Activated naive CD4-positive, alpha-beta T cell treated with anti-CD3 and anti-CD28 coated beads for 36 hours (primary cell): ENCODE measurements at places on chromosomes 2 and 18. TPM values are rescaled to one million over a fixed set of nuclear protein-coding genes. Genes with fewer than 3 reads are reported as not detected.

The C2orf69 gene
- total RNA-seq: 20.6 TPM

The IL37 gene
- not detected for total RNA-seq

The BCL2L11 gene
- total RNA-seq: 11.5 TPM

The CFAP65 gene
- not detected for total RNA-seq

The KIAA2012 gene
- total RNA-seq: not detected

The CRYGC gene
- total RNA-seq: not detected

The MAP3K19 gene
- total RNA-seq: not detected

The TMEM237 gene
- total RNA-seq: 16.9 TPM

DNA sequence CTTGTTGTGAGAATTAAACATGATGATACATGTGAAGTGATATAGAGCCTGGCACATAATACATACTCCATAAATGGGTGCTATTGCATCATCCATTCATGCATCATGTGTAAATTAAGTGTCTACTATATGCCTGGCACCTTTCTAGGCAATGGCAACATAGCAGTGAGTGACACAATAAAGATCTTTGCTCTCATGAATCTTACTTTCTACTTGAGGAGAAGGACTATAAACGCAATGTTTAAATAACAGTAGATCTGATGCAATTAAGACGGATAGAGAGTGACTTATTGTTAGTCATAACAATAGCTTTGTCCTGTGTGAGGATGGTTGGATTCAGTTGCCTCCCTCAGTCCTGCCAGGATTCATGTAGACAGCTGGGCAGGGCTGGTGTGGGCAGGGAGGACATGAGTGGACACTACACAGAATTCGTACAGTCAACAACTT lies 88.4 kb upstream of the NPAS2 start:
- no peak for DNase-seq
- H3K36me3 ChIP-seq: no peaks in the 10 kb centered on the region
- no peaks in the 10 kb centered on the region for H3K27me3 ChIP-seq
- H3K27ac ChIP-seq: no peak overlapping the region

DNA sequence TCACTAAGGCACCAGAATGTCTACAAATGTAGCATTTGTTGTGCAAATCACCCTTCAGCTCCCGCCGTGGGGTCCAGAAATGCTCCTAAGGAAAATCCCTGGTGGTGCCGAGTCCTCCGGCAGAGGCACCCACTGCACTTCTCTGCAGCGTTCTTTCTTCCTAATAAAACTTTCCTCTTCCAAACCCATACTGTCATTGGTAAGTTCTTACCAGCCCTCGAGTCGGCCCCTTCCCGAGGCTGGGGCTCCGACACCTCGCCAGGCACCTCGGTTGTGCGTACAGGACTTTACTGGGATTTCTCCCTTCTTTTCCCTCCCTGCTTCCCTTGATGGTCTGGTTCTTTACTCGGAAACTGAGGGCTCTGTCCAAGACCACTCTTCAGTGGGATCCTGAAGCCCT lies 10.3 kb upstream of the AGXT start:
- H3K4me1 ChIP-seq: no peaks in the 10 kb centered on the region
- H3K36me3 ChIP-seq: no peaks in the 10 kb centered on the region
- H3K27me3 ChIP-seq: no peaks in the 10 kb centered on the region
- no peak for DNase-seq
- H3K27ac ChIP-seq: no peak overlapping the region
- H3K4me3 ChIP-seq: no peak overlapping the region

DNA sequence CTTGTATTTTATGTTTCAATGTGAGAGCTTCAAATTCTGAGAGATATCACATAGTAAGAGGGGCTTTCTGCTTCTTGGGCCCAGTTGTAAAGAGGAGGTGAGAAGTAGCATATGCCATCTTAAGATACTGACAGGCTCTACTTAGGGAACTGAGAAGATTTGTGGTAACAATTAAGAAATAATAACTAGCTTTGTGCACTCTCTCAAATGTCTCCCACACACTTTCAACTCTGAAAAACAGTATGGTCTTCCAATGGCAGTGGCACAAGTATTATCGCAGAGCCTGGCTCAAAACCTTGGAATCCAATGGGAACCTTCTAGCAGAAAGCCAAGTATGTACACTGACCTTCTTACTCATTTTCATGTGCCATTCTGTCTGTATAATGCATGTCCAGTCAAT lies 80.3 kb upstream of the FAM237A start:
- no peak overlapping the region for H3K4me3 ChIP-seq
- H3K27me3 ChIP-seq: peaks cover 4% of the 10 kb centered on the region
- no peaks in the 10 kb centered on the region for H3K36me3 ChIP-seq
- no peak overlapping the region for H3K27ac ChIP-seq
- H3K4me1 ChIP-seq: peaks cover 13% of the 10 kb centered on the region

GRCh38 chr2:177599139-177599688 lies 206.6 kb downstream of the AGPS start:
- no peaks in the 10 kb centered on the region for H3K4me1 ChIP-seq
- no peaks in the 10 kb centered on the region for H3K36me3 ChIP-seq
- no peak overlapping the region for H3K27ac ChIP-seq
- no peak for DNase-seq
- H3K27me3 ChIP-seq: no peaks in the 10 kb centered on the region
- no peak overlapping the region for H3K4me3 ChIP-seq

- H3K4me1 ChIP-seq: no peaks in the 10 kb centered on the region
- no peaks in the 10 kb centered on the region for H3K27me3 ChIP-seq
- H3K36me3 ChIP-seq: no peaks in the 10 kb centered on the region
- no peak for DNase-seq
- no peak overlapping the region for H3K4me3 ChIP-seq
- H3K27ac ChIP-seq: no peak overlapping the region
Measured at GRCh38 chr2:183995632-183996031, 602.7 kb upstream of the ZNF804A start.

DNA sequence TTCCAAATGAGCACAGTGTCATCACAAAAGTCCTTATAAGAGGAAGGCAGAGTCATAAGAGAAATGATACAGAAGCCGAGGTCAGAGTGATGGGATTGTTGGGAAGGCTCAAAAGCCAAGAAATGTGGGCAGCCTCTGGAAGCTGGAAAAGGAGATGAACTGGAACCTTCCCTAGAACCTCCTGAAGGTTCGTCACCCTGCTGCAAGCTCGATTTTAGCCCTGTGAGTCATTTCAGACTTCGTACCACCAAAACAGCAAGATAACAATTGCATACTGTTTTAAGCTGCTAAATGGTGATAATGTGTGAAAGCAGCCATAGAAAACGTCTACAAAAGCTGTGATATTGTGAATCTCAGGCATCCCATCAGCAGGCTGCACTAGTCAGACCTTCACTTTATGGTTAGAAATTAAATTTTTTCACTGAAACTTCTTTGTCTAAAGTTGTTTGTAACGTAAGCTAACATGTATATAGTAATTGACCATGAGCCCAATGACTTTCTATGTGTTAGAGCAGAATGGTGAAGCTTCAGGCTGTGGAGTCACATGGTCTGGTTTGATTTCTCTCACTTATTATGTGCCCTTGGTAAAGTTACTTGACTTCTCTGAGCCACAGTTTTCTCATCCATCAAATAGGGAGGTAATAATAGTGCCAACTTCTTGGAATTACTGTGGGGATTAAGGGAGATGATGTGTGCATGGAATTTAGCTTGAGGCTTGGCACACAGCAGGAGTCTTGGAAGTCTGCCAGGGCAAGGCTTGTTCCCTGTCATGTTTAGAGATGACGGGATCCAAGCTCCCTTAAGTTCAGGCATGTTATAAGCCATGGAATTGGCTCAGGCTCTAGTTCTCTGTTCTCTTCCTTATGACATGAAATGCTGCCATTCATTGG lies 132.0 kb upstream of the CCDC195 start:
- H3K4me3 ChIP-seq: no peak overlapping the region
- no peaks in the 10 kb centered on the region for H3K27me3 ChIP-seq
- peaks cover 66% of the 10 kb centered on the region for H3K36me3 ChIP-seq

DNA sequence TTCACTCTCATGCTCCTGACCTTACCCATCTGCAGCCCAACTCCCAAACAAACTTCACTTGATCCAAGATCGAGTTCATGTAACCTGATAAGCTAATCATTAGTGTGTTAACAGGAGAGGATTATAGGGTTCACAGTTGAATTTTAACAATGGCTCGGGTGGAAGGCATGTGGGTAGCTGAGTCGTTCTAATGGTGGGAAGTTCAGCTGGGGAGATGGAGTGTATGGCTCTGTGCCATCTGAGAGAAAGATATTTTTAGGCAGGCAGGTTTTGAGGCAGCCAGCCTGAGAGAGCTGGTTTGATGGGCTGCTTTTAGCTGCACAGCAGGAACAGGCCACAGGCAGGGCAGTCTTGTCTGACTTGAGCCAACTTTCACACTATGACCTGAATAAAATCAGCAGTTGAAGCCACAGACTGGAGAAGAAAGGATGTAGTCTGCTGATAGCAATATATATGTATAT lies 17.7 kb upstream of the NFE2L2 start:
- H3K27me3 ChIP-seq: no peaks in the 10 kb centered on the region
- no peaks in the 10 kb centered on the region for H3K36me3 ChIP-seq

GRCh38 chr2:121860033-121860757 lies 104.7 kb downstream of the TSN start:
- no peak overlapping the region for H3K4me3 ChIP-seq
- H3K36me3 ChIP-seq: no peaks in the 10 kb centered on the region
- DNase-seq: no peak
- no peak overlapping the region for H3K27ac ChIP-seq
- no peaks in the 10 kb centered on the region for H3K4me1 ChIP-seq

- H3K27ac ChIP-seq: no peak overlapping the region
- H3K27me3 ChIP-seq: peaks cover 42% of the 10 kb centered on the region
- no peak for DNase-seq
- H3K4me1 ChIP-seq: peaks cover 2% of the 10 kb centered on the region
Measured at GRCh38 chr2:176636401-176636800, 367.2 kb downstream of the MTX2 start.

GRCh38 chr18:55688030-55688429 lies 100.0 kb upstream of the TCF4 start:
- H3K36me3 ChIP-seq: no peaks in the 10 kb centered on the region
- DNase-seq: no peak
- H3K4me3 ChIP-seq: no peak overlapping the region
- no peaks in the 10 kb centered on the region for H3K27me3 ChIP-seq

GRCh38 chr2:96870626-96871255 lies 861 bp upstream of the SEMA4C start:
- H3K4me3 ChIP-seq: peak overlapping the region; percentile 62
- peaks cover 56% of the 10 kb centered on the region for H3K4me1 ChIP-seq
- peak; percentile 47 for DNase-seq
- H3K36me3 ChIP-seq: peaks cover 4% of the 10 kb centered on the region
